NB4 (cell line): ENCODE measurements at places on chromosomes 5 and 9.
A peak's percentile ranks its signal among the peaks of the same experiment; 100 is the strongest.

DNA sequence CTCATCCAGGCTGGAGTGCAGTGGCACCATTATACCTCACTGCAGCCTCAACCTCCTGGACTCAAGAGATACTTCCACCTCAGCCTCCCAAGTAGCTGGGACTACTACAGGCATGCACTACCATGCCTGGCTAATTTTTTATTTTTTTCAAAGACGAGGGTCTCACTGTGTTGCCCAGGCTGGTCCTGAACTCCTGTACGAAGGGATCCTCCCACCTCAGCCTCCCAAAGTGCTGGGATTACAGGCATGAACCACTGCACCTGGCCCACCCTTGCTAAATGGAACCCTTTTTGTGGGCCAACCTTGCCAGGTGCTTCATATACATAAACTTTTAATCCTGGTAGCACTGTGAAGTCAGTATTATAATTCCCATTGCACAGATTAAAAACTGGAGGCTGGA is 1.0 kb downstream of the GRHPR start:
- DNase-seq, result no peak

- DNase-seq, result peak; percentile 63
Observed at GRCh38 chr9:27599102-27599869, 26.0 kb upstream of the C9orf72 start.

DNA sequence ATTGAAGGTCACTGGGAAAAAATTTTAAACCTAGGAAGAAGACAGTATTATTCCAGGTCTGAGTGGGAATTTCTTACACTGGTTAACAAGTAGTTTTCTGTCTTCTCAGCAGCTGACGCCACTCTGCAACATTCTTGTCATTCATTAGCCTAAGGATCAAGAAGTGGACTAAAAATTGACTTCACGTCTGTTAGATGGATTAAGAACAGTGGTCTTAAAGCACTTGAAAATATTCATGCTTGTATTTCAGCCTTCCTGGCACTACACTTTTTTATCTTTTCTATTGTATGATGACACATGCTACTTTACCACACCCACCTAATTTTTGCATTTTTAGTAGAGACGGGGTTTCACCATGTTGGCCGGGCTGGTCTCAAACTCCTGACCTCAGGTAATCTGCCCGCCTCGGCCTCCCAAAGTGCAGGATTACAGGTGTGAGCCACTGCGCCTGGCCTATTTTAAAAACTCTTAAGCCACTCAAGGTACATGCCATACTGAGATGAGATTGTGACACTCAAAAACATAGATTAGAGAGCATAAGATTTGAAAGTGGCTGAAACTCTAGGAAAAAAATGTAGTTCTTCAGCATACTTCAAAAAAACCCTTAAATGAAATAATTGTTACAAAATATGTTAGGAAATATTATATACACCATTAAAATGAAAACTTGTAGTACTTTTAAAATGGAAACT is 8.4 kb downstream of the MATR3 start:
- no peak for DNase-seq

GRCh38 chr9:27722866-27723265 is 149.6 kb upstream of the C9orf72 start:
- DNase-seq, result no peak

GRCh38 chr5:136035837-136036236 is 7.0 kb downstream of the TGFBI start:
- no peak for DNase-seq

- peak; percentile 62 for DNase-seq
Observed at GRCh38 chr5:16616536-16617273, at the start of gene RETREG1. RETREG1 (minus strand) TSS chr5:16616997; CDS start chr5:16616971, 26 bp downstream.

- DNase-seq, result no peak
Observed at GRCh38 chr9:26597542-26598149, 295.0 kb downstream of the CAAP1 start.

GRCh38 chr5:126998201-126998631 is 32.1 kb downstream of the MARCHF3 start:
- no peak for DNase-seq

GRCh38 chr9:13447843-13448422 is 168.4 kb upstream of the MPDZ start:
- no peak for DNase-seq

DNA sequence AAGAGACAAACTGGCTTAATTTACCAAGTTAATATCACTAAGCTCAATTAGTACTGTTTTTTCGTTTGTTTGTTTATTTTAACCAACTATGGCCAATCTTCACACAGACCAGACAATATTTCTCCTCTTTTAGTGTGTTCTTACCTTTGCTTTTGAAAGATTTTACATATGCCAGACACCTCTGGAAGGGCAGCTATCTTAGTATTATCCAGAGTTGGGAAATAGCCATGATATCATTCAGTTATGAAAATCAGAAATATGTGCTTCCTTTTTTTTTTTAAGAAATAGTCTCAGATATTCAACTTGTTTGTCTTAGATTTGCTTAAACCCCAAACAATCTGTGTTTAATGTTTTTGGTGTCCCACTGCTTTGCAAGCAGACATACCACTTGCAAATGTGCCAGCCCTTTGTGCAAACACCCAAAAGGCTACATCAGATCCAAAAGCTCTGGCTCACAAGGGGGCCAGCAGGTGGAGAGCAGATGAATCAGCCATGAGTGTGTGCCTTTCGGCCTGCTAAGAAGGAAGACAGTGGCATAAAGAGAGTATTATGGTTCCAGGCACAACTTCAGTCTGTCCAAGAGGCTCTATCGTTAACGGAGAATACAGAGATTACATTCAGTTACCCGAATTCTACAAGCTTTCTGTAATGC is 147.6 kb downstream of the EFNA5 start:
- DNase-seq, result no peak

- DNase-seq, result no peak
Observed at GRCh38 chr9:129038109-129038852, 1.9 kb downstream of the MIGA2 start.

- no peak for DNase-seq
Observed at GRCh38 chr9:38089387-38090165, 20.5 kb upstream of the SHB start.

DNA sequence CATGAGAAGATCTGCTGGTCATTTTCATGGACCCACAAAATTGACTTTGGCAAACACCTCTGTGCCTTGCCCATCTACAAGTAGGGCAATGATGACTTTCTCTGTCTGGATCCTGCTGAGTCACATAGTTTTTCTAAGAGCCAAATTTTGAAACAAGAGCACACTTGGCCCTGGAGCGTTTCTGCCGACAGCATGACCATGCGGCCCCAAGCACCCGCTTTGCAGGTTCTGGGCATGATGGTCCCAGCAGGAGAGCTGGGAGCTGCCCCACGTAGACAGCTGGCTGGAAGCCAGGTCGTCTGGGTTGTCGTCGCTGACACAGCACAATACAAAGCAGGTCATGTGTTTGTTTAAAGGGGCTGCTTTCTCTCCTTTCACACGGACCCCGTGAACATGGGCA is 159.8 kb downstream of the SYK start:
- no peak for DNase-seq

- no peak for DNase-seq
Observed at GRCh38 chr5:180461303-180461702, 32.9 kb upstream of the CNOT6 start.

DNA sequence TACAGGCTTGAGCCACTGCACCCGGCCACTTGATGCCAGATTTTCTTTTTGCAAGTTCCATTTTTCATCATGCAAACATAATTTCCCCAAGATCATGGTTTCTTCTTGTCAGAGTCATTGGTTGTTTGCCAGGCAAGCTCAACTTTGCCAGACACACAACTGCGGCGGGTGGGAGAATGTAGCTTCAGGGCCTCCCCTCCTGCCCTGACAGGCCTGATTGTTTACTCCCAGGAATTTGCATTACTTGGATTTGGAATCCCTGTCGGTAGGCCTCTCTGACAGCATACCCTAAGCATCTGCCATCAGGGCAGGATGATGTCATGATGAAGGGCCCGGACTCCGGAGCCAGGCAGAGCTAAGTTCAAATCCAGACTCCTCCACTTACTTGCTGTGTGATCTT is 15.1 kb downstream of the RPS14 start:
- DNase-seq, result no peak

- no peak for DNase-seq
Observed at GRCh38 chr5:147675168-147675567, 107.4 kb downstream of the JAKMIP2 start.

GRCh38 chr5:95852567-95852966 is 30.0 kb upstream of the GLRX start:
- no peak for DNase-seq

GRCh38 chr5:60674251-60675069 is 25.5 kb downstream of the DEPDC1B start:
- DNase-seq, result no peak

- DNase-seq, result peak; percentile 74
Observed at GRCh38 chr5:168917947-168918600, 338.9 kb upstream of the PANK3 start.

GRCh38 chr9:5895782-5896181 is 5.1 kb downstream of the MLANA start:
- DNase-seq, result no peak

GRCh38 chr5:92559781-92560180 is 1021.2 kb downstream of the NR2F1-AS1 start:
- DNase-seq, result no peak

DNA sequence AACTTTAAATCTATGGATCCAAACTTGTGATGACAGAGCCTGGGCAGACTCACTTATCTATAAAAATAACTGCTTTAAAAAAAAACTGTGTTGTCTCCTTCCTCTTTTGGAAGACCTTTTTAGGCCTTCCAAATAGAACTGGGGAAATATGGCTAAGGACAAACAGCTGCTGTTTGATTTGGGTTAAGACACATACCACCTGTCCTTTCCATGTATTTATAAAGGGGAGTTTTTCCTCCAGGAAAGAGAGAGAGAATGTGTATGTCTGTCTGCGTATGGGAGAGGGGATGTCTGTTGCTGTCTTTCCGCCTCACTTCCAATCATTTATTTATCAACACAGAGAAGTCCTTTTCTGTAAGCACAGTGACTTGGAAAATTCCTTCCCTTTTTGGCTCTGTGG is 2.8 kb downstream of the ARHGEF37 start:
- no peak for DNase-seq

DNA sequence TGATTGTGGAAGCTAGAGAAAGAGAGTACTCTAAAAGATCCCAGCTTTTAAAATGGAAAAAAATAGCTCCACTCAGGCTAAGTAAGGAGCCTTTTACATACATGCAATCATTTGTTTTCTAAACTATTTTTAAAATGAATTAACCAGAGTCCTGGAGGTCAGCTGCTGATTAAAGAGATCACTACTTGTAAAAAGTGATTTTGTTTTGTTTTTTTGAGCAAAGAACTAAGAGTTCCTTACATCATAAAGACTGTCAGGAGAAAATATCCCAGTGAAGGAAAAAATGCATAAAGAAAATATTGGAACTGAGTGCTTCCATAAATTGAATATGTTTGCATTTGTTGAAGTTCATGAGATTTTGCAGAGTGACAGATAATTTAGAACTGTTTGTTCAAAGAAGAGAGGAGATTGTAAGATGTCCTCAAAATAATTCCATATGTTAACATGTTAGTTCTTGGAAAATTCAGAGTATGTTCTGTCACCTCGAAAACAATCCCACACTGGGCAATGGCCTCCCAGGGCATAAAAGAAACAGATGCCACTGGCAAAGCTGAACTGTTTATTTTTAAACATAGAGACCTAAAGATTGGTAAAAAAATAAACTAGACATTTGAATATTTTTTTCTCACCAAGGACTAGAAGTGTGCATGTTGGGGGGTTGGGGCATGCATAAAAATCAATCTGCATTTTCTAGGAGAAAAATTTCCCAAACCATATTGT is 264.7 kb downstream of the NPR3 start:
- no peak for DNase-seq

- DNase-seq, result no peak
Observed at GRCh38 chr5:95511606-95512005, 43.2 kb downstream of the SKIC3 start.

- DNase-seq, result peak; percentile 64
Observed at GRCh38 chr9:92147030-92147851, 32.0 kb upstream of the SPTLC1 start.

- DNase-seq, result no peak
Observed at GRCh38 chr5:106106384-106106783, 1564.4 kb downstream of the EFNA5 start.

- no peak for DNase-seq
Observed at GRCh38 chr5:110255194-110255593, 471.3 kb downstream of the TMEM232 start.

DNA sequence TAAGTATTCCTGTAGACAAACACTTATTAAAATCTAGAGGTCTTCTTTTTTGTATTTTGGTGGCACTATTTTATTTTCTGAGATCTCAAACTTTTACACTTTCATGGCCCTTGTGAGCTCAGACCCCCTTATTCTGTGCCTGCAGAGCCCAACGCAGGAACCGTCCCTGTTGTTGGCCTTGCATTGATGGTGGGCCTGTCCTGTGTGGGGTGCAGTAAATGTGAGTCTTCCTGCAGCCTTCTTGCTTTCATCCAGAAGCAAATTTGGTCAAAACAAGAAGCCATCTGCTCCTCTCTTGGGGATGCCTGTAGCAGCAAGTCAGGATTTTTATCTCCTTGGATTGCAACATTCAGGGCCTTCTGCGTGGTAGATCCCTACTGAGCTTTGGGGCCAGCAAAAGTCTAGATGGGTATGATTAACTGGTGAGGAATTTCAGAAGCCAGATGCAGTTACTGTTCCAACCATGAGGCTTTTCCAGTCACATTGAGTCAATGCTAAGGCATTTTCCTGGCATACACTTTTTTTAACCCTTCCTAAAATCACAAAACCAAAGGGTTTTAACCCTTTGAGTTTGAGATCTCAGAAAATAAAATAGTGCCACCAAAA is 31.7 kb downstream of the BASP1 start:
- peak; percentile 80 for DNase-seq

GRCh38 chr9:127918183-127919107 is 1.6 kb upstream of the ST6GALNAC4 start:
- peak; percentile 53 for DNase-seq

- no peak for DNase-seq
Observed at GRCh38 chr9:7980691-7981289, 181.2 kb upstream of the DMAC1 start.

DNA sequence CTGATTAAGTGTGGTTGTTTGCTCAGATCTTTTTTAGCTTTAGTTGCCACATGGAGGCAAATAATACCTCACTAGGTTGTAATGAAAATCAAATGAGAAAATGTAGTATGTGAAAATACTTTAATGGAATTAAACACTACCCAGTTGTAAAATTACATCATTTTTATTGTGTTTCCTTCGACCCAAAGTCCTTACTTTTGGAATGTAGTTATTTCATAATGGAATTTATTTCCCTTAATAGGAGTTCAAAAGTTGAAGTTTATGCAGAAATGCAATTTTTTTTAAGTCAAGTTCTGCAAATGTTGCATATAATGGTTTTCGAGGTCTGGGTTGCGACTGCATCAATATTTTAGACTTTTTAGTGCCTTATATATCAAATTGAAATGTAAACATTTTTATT is 31.0 kb downstream of the TNPO1 start:
- no peak for DNase-seq

GRCh38 chr9:99075246-99075912 is 29.5 kb upstream of the TGFBR1 start:
- no peak for DNase-seq

- no peak for DNase-seq
Observed at GRCh38 chr5:170523142-170523551, 19.3 kb downstream of the KCNIP1 start.

DNA sequence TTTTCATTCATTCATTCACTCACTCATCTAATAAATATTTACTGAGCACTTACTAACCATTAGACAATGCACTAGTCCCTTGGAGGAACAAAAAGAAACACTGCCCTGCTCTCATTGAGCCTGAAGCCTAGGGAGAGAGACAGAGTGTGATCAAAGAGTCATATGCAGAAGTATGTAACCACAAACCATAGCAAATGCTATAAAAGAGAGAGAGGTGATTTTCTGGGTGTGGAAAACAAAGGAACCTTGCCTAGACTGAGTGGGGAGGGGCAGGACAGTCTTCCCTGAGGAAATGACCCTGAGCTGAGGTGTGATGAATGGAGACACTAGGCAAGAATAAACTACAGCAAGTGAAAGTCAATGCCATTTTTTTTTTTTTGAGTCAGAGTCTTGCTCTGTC is 10.8 kb upstream of the ADRA1B start:
- peak; percentile 40 for DNase-seq
